Psoas muscle (tissue), 8 donors: ENCODE measurements at places on chromosomes 11 and 22.

- no peak for DNase-seq
Measured at GRCh38 chr22:30362651-30363281, 6.0 kb downstream of the CCDC157 start.

DNA sequence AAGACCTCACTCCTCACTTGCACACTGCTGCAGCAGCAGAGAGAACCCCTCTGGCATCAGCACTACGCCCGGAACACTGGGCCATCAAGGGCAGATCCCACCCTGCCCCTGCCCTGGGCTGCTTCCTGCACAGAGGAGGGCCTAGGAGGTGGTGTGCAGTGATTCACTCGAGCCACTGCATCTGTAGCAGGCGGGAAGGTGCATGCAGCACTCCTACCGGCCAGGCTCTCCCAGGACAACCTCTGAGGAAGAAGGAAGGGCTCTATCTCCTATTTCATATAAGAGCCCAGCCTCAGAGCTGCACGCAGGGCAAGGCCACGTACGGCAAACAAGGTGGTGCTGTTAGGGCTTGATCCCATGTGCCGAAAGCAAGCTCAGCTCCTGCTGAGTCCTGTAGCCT, 14.2 kb downstream of the RANGAP1 start:
- peak; percentile 36 for DNase-seq

- no peak for DNase-seq
Measured at GRCh38 chr11:11536650-11537049, 85.2 kb downstream of the GALNT18 start.

DNA sequence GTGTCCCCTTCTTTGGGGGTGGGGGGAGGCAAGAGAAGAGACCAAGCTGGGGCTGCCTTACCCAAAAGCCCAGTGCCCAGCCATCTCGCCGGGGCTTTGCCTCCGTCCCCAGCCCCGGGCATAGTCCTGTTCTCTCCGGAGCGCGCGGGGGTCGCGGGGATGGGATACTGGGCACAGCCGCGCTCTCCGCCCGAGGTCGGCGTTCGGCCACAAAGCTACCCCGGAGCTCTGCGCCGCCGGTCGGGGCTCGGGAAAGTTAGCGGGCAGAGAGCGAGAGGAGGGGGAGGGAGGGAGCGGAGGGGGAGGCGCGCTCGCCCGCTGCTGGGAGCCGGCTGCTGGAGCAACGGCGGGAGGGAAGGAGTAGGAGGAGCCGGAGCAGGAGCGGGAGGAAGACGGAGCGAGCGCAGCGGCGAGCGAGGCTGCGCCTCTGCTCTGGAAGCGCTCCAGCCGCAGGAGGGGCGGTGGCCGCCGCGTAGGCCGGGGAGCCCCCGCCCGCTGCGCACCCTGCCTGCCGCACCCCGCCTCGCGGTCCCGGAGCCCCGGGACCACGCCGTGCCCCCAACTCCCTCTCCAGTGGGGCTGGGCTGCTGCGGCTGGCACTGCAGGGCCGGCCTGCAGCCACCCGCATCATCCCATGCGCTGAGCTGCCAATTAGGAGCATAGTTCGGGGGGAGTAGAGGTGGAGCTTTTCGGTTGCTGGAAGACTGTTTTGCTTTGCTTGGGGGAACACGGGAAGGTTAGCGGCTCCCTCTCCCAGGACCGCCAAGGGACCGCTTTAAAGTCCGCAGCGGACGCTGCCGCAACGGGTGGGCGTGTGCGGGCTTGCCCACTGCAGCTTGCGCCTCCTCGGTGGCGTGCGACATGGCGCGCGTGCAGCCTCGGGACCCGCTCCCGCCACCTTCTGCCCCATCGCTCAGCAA, at the start of gene SCN4B:
Gene SCN4B (minus strand): TSS at position 272 of the 920 bp plus-strand sequence. CDS start 150 bp downstream, at position 122.
- DNase-seq = peak; percentile 79

DNA sequence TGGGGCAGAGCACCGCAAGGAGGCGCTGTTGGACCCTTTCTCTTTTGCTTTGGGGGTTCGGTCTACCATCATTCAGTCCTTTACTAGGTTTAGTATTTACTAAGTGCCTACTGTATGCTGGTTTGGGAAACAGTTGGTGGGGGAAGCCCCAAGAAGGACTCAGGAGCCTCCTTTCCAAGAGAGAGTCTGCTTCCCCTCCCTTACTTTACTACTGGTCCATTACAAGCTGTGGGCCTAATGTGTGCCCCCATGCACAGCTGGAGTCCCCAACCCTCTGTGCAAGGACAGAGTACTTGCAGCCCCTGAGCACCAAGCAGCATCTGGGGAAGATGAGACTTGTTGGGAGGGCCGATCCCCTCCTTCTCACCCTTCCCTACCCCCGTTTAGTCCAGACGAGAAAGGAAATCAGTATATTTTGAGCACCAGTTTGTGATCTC, 876 bp upstream of the UBE2L6 start:
- no peak for DNase-seq

- no peak for DNase-seq
Measured at GRCh38 chr11:109728056-109728455, 306.1 kb downstream of the C11orf87 start.

GRCh38 chr22:43110444-43110926, at the start of gene BIK:
TSS of gene BIK (plus strand) at chr22:43110750. CDS start at chr22:43124023, 13,273 bp downstream.
- DNase-seq = peak; percentile 34

GRCh38 chr11:122672892-122673291, 17.4 kb downstream of the UBASH3B start:
- no peak for DNase-seq

DNA sequence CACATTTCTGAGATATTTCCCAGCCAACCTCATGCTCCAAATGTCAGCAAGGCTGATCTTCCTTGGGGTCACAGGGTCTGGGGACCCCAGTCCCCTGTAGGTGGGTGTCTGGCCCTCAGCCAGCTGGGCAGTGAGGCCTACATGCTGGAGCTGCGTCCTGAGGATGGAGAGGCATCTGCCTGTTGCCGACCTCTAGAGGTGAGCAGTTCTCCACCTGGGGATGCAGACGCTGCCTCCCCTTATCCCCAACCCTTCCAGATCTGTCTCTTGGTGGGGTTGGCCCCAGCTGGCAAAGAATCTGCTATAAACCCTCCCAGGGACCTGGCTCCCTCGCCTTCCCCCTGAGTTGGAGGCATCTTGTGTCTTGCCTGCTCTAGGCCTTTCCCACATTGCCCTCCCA, 79.6 kb downstream of the PKNOX2 start:
- DNase-seq = no peak

DNA sequence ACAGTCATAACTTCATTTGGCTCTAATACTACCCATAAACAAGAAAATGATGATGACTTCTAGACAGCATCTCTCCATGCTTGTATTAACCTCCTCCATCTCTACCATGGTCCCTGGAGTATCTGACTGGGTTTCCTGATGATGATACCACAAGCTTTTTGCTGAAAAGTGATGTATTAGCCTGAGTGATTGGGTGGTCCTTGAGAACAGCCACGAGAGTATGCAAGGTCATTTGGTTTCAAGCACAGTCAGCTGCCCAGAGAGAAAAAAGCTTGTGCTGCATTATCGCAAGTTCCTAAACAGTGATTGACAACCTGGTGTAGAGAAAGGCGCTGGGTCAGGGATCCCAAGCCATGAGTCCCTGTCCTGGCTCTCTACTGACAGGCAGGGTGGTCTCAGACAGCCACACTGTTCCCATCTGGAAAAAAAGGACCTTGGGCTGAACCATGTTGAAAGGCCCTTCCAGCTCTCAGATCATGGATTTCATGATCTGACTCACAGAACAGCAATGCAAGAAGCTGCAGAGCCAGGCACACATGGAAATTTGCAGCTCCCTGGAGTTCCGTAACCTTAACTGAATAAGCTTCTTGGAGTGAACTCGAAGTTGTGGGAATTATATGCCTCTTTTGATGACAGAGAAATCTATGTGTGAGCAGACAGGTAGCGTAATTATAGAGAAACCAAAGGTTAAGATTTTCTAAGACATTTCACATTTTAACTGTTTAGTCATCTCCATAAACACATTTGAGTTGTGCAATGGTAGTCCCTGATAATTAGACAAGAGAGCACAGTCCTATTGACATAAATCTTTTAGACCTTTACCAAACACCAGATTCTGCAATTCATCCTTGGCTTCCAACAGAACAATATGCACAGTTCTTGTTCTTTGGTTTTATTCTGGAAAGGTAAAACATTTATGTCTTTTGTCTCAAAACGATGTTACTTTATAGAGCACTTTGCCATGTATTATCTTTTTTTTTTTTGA, 54.1 kb upstream of the UBASH3B start:
- no peak for DNase-seq

DNA sequence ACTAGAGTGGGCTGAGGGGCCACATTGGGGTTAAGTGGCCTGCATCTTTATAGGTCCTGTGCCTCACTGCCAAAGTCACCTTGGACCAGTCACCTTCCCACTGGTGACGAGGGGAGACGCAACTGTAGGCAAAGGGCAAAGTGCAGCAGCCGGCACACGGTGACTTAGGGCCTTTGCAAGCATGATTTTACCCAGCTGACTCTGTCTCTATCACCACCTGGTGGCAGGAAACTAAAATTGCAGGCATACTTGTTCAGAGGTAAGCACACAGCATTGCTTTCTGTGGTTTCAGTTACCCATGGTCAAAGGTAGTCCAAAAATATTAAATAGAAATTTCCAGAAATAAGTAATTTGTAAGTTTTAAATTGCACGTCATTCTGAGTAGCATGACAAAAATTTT, 1164.4 kb downstream of the BRD1 start:
- DNase-seq = peak; percentile 38

- DNase-seq = no peak
Measured at GRCh38 chr22:36728505-36728904, 25.0 kb upstream of the CACNG2 start.

- no peak for DNase-seq
Measured at GRCh38 chr11:98194611-98195010, 826.1 kb upstream of the CNTN5 start.

- DNase-seq = peak; percentile 27
Measured at GRCh38 chr11:62446091-62446490, 27.3 kb downstream of the SCGB1A1 start.

DNA sequence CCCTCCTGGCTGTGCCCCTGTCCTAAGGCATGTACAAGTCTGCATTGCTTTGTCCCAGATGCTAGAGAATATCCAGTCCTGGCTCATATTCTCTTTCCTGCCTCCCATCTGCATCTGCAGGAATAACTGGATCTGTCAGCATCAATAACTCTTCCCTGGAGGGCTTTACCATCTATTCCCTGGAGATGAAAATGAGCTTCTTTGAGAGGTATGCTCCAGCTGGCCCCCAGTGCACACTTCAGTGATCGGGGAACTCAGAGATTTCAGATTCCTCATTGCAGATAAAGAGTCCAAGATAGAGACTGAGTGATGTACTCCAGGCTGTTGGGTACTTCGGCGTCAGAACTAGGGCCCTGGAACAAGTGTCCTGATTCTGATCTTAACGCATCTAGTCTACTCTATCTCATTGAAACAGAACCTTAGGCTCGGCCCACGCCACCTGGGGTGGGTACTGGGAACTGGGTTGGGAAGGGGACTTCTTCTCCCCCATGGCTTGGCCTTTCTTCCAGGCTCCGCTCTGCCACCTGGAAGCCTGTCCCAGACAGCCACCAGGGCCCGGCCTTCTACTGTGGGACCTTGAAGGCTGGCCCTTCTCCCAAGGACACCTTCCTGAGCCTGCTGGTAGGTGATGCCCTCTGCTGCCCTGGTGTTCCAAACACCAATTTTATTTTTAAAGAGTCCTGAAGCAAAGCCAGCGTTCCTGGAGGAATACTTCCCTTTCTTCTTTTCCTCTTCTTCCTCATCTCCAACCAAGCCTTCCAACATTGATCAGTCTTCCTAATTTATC, 17.8 kb upstream of the GLB1L2 start:
- DNase-seq = no peak

DNA sequence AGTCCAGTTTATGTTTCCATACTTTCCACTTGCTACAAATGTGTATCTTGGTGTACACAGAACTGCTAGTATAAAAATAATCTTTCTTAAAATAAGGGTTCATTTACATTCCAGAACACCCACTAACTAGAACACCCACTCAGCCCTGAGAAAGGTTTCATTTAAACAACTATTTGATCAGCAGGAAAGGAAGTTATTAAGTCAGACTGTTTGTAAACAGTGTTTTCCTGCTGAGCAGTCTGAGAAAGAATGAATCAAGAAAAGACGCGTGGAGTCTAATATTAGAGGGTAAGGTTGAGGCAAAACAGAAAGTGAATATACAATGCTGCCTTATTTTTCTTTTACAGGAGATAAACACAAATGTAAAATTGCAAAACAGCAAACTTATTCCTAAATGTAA, 32.7 kb downstream of the NARS2 start:
- DNase-seq = no peak

- DNase-seq = no peak
Measured at GRCh38 chr11:3817181-3817800, 8.9 kb downstream of the PGAP2 start.

DNA sequence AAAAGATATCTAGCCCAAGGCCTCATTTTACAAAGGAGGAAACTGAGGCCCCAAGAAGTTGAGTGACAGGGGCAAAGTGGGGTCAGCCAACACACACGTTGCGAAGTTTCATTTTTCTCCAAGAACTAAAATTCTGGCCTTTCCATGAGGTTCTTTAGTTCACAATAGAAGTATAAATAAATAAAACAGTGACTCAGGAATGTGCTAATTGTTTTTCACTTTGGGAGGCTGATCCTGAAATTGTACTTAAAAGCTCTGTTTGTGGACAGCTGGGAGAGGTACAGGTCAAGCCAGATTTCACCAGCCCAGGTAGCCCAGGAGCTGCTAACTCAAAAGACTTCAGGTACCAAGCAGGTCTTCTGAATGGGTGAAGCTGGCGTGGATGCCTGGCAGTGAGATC, 105.2 kb downstream of the TRAF6 start:
- DNase-seq = no peak

GRCh38 chr11:29481738-29482137, 535.1 kb downstream of the KCNA4 start:
- no peak for DNase-seq

- DNase-seq = no peak
Measured at GRCh38 chr11:117950301-117950700, 21.1 kb upstream of the TMPRSS13 start.
